ENCODE measurements at places on chromosomes 16 and 17.

DNA sequence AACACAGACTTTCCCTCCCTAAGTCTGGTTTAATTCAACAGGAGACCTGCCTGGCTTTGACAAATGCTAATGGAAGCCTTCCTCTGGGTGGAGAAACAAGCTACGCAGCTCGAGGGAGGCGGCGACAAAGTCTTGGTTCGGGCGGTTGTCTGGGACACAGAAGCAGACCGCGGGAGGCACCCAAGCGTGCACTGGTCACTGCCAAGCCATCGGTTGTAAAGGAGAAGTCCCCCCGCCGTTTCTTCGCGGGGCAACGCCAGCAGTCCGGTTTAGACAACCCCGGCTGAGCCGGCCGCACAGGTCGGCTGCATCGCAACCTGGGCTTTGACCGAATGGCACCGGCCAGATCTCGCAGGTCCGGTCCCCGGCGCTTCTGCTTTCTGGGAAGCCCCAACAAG is 586 bp downstream of the GLYR1 start:
- DNase-seq: peak; percentile 31

DNA sequence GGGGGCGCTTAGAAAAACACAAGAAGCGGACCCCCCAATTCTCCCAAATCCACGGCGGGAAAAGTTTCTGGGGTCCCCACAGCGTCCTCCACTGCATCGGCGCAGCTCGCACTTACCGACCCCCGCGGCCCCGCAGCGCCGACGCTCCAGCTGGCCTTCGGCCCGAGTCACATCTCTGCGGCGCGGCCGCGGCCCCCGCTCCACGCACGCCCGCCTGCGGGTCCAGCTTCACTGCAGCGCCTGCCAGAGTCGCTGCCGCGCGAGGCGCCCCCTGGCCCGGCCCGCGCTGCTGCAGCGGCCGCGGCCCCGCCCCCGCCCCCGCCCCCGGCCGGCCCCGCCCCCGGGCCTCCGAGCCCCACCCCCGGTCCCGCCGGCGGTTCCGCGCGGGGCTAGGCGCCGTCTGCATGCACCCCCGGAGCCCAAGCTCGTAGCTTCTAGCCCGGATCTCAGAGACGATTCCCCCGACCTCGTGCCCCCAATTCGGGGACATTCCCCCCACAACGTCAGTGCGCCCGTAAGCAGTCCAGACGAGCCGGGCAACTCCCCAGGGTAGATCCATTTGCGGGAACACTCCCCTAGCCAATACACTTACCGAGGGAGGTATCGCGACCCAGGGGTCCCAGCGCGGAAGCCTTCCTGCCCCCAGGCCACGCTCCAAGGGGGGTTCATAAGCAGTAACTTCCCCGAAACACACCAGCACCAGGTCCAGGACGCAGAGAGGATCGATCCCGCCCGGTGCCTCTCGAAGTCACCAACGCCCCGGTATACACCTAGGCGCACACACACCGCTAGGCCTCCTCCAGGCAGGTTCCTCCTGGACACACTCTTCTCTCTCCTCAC is at the start of gene GPRC5B:
Gene GPRC5B (minus strand): TSS at position 238 of the 840 bp plus-strand sequence. CDS start 12,003 bp downstream, outside the sequence.
- DNase-seq: peak; percentile 62

GRCh38 chr17:68849673-68850610 is 105.2 kb downstream of the ABCA8 start:
- no peak for DNase-seq

GRCh38 chr17:6160232-6160555 is 90.0 kb downstream of the WSCD1 start:
- no peak for DNase-seq

- DNase-seq: no peak
These were observed 29.9 kb upstream of the DNAI2 start for GRCh38 chr17:74244128-74244527.

- no peak for DNase-seq
These were observed 122.4 kb downstream of the LAT start for GRCh38 chr16:29107299-29107698.

DNA sequence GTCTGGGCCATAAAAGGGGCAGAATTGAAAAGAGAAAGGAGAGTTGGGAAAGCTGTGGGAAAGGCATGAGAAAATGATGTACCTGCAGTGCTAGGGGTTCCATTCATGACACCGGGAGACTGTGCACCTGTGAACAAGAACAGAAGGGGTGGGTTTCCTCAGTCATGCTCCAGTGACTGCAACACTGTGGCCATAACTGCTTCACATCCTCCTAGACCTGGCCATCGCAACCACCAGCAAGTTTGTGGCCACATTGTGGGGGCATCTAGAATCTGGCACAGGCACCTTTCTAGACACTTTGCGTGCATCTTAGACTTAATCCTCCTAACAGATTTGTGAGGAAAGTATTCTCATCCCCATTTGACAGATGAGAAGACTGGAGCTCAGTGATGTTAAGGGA is 12.7 kb downstream of the GP2 start:
- DNase-seq: no peak

DNA sequence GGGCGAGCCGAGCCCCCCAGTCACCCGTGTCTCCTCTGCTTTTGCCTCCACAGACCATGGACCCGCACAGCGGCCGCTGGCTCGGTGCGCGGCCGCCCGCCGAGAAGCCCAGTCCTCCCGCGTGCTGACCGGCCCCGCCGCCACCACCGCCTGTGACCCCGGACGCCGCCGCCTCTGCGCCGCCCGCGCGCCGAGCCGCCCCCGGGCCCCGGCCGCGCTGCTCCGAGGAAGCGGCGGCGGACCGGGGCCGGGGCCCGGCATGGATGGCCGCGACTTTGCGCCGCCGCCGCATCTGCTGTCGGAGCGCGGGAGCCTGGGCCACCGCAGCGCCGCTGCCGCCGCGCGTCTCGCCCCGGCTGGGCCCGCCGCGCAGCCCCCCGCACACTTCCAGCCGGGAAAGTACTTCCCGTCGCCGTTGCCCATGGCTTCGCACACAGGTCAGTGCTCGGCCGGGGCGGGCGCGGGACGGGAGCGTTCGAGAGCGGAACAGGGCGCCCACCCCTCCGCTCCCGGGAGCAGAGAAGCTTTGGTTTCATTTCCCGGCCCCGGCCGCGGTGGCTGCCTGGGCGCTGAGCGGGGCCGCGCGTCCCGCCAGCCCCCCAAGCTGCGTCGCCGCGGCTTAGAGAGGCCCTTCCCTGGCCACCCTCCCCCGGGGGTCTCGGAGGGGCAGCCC is 4.4 kb downstream of the BAHCC1 start:
- no peak for DNase-seq

GRCh38 chr16:3144321-3144983 is 9.6 kb downstream of the ZNF213 start:
- no peak for DNase-seq

- DNase-seq: no peak
These were observed 145.4 kb downstream of the SOX9 start for GRCh38 chr17:72266112-72266775.

DNA sequence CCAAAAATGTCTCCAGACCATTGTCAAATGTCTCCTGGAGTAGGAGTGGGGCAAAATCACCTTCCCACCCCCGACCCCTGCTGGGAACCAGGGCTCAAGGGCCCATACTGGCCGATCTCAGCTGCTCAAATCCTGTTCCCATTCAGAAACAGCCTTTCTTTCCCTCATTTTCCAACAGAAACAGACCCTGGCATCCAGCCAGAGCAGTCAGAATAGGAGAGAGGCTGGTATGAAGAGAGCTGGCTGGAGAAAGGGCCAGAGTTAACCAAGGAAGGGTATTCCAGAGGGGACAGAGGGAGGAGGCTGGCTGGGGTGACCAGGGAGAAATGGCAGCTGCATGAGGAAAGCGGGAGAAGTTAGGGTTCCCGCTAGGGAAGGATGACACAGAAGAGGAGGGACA is 199.1 kb downstream of the XYLT1 start:
- peak; percentile 82 for DNase-seq

- DNase-seq: no peak
These were observed 223.2 kb upstream of the GSE1 start for GRCh38 chr16:85389679-85390470.

DNA sequence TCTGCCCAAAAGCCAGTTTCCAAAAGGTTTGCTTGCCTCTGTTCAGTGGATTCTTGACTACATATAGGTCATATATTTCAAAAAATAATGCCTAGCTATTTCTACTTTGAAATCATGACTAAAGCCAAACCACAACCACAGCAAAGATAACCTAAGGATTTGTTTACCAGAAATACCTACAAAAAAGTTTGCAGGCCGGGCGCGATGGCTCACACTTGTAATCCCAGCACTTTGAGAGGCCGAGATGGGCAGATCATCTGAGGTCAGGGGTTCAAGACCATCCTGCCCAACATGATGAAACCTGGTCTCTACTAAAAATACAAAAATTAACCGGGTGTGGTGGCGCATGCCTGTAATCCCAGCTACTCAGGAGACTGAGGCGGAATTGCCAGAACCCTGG is 15.2 kb downstream of the CARHSP1 start:
- no peak for DNase-seq

DNA sequence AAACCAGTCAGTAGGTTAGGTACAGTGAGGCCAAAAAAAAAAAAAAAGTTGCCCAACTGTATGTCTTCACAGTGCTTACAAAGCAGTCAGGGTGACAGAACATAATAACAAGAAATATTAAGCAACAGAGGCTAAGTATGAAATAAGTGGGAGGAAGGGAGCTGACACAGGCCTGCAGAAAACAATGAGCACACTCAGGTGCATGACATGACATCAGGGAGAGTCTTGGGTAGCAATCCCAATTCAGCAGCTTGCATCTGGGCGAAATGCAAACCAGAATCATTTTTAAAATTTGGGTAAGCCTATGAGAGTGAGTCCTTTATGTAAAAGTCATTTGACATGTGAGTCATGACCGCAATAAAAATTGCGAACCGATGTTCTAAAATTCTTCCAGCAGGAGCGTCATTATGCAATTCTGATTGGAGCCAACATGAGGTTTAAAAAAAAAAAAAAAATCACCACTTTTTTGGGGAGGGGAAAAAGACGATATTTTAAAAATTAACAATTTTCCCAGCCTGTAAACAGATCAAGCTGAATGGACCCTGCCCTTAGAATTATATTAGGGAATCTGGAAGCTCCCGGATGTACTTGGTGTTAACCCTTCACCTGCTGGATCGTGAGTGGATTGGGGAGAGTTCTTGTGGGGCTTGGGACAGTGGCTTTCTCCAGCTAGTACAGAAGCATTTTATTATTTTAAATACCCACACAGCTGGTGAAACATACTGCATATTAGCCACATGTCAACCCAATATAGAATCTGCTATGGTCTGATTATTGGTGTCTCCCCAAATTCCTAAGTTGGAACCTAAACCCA is 127.9 kb downstream of the NPIPB5 start:
- DNase-seq: no peak

- DNase-seq: no peak
These were observed 34.7 kb downstream of the CCDC57 start for GRCh38 chr17:82177761-82178498.

Data from pons (tissue), 1 donor.